Inflammatory macrophage treated with lipopolysaccharide for 1 hour (primary cell): ENCODE measurements at places on chromosomes 7 and 10.

DNA sequence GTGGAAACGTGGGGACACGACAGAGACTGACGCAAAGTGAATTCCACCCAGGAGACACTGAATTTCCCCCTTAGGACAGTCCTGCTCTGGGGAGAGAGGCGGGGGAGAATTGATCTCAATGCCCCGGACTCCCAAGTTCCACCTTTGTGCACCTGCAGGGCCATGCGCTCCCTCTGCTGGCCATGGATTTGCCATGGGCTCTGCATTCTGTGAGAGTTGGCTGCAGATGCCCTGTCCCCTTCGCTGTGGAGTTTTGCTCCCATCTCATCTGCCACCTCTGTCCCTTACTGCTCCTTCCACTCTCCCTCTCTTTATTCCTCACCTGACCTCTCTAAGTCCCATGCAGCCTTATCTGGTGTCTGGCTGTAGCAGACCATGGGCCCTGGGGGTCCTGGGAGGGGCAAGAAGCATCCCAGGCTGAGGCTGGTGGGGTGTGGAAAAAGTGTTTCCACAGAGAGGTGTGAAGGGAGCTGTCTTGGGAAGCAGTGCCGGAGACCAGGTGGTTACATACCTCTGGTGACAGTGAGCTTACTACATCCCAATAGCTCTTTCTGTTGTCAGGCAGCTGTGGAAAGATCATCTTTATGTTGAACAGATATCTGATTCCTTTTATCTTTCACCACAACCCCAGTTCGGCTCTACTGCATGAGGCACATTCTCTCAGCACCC lies 14.3 kb downstream of the GHRHR start:
- DNase-seq = no peak

GRCh38 chr7:83613232-83613631 lies 35.7 kb downstream of the SEMA3E start:
- DNase-seq = no peak

DNA sequence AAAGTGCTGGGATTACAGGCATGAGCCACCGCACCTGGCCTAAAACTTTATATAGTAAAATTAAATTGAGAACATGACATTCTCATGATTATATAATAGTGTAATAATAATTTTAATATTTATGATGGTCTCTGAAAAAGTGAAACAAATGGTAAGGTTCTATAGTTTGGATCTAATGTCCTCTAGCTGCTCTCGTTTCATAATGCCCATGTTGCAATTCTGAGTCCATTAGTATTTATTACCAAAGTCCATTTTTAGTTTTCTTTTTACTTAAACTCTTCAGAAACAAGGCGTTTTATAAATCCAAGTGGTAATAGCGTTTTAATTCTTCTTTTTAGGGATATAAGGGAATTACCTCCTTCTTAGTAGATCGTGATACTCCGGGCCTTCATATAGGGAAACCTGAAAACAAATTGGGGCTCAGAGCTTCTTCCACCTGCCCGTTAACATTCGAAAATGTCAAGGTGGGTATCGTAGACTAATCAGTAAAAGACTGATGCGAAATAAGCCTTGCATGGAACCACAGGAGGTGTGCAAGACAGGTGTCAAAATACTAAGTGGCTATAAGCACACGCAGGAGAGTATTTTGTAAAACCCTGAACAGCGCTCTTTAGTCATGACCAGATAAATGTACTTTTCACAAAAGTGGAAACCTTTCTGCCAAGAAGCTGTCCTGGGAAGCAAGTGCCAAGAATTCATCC lies 34.1 kb downstream of the ACADSB start:
- DNase-seq = no peak

- DNase-seq = no peak
These were observed 4.5 kb downstream of the STAM start for GRCh38 chr10:17648243-17649035.

DNA sequence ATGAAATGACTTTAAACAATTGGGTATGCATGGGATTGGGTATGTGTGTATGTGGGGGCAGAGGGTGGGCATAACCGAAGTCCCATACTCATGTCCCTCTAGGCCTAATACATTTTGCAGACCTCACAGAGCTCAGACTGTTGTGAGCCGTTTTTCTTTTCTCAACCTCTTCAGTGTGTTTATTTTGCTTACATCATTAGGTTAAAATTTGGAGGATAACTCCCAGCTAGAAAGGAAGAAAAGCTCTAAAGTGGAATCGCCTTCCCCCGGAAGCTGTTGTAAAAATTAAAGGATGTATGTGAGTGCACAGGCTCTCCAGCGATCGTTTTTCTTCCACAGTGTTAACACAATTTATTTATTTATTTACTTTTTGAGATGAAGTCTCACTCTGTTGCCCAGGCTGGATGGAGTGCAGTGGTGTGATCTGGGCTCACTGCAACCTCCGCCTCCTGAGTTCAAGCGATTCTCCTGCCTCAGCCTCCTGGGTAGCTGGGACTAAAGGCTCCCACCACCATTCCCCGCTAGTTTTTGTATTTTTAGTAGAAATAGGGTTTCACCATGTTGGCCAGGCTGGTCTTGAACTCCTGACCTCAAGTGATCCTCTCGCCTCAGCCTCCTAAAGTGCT lies 1.5 kb upstream of the H2AZ2 start:
- no peak for DNase-seq

DNA sequence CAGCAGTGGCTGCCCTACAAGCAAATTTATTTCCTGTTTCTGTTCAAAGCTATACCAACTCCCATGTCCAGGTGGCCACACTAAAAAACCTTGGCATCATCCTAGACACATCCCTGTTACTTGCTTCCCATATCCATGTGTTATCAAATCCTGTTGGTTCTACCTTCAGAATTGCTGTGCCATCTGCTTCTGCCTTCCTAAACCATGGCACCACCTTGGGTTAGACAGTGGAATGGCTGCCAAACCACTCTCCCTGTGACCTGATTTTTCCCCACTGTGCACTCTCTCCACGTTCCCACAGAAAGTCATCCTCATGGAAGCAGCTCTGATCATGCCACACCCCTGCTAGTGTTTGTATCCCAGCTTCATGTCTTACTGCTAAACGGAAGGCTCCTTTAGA lies 697.6 kb upstream of the GALNT17 start:
- DNase-seq = no peak

DNA sequence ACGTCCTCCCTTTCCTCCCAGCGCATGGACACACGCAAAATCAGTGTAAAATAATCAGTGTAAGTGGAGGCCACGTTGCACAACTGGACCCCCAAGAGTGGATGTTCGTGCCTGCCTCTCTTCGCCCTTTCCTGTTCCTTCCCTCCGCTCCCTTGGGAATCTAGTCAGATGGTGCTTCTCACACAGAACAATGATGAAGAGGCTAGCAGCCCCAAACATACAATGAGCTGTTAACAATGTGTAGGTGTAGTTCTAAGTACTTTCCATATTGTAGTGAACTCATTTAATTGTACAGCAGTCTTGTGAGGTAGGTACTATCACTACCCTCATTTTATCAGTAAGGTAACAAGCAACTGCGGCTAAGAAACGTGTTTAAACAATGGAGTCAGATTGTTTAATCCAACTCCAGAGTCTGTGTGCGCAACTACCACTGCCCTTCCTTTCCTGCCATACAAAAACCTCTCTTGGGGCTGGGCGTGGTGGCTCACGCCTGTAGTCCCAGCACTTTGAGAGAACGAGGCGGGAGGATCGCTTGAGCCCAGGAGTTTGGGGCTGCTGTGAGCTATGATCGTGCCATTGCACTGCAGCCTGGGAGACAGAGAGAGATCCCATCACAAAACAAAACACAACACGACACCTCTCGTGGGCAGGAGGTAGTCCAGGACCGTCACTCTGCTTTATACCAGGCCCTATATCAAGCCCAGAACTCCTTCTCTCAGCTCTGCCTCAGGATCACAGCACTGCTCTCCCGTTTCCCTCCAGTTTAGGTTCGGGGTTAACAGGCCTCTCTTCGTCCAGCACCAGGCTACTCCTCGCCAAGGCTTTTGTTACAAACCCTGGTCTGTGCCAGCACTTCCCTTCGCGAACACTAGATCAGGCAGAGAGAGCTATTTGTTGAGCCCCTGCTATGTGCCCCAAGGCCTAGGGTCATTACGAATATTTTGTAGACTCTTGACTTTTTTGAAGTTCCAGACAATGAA lies 1.1 kb downstream of the FKBP9 start:
- DNase-seq = no peak

DNA sequence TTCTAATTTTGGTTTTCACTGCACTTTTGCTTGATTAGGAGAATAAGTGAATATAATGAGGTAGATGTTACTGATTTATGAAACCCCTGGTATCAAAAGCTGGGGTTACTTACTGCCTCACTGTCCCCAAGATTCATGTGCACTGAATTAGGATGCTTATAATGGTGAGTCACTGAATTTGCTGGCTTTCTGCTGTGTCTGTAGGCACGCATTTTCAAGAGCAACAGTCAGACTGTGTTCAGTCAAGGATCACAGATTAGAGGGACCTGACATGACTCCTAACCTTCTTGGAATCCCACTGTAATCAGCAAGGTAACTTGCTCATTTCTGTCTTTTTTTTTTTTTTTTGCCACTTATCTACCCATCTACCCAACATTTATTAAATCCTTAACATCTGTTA lies 59.7 kb downstream of the GPR85 start:
- no peak for DNase-seq

- no peak for DNase-seq
These were observed 4.2 kb downstream of the CTBP2 start for GRCh38 chr10:125156196-125156595.

GRCh38 chr10:73529089-73529832 lies 33.4 kb upstream of the PPP3CB start:
- DNase-seq = peak; percentile 85

DNA sequence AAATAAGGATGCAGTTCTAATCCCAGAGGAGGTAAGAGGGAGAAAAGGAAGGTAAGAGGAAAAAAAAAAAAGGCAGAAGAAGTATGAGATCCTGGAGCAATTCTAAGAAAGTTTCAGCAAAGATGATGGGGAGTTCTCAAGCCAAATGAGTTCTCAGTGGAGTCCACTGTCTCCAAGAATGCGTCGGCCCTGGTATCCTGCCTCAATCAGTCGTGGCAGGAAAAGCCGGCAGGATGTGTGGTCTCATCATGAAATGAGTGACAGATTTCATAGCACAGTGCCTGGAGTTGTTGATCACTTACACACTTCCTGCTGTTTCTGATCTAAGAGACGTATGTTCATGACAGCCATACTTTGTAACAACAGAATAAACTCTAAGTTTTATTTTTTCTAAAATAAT lies 554.9 kb downstream of the NXPH1 start:
- no peak for DNase-seq

- DNase-seq = peak; percentile 92
These were observed 30.1 kb downstream of the DENND11 start for GRCh38 chr7:141671705-141672496.

DNA sequence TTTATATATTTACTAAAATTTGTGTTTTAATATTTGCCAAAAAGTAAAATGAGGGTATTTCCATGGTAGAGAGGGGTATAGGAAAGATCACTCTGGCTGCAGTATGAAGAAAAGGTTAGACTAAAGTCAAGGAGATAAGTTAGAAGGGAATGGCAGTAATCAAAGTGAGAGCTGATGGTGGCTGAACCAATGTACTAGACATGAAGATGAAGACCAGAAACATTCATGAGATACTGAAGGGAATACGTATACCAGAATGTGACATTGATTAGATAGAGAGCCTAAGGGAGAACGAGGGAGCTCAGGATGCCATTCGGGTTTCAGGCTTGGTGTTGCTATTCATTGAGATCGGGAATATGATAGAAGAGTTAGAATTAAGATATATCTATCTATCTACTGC lies 7.8 kb downstream of the ZNF713 start:
- DNase-seq = no peak

- DNase-seq = no peak
These were observed 77.2 kb downstream of the HIF1AN start for GRCh38 chr10:100612601-100613595.

GRCh38 chr7:5704534-5704922 lies 76.9 kb downstream of the RNF216 start:
- peak; percentile 71 for DNase-seq

GRCh38 chr10:99742254-99742653 lies 10.2 kb downstream of the CUTC start:
- no peak for DNase-seq

GRCh38 chr7:133854739-133855138 lies 272.4 kb upstream of the LRGUK start:
- peak; percentile 43 for DNase-seq

DNA sequence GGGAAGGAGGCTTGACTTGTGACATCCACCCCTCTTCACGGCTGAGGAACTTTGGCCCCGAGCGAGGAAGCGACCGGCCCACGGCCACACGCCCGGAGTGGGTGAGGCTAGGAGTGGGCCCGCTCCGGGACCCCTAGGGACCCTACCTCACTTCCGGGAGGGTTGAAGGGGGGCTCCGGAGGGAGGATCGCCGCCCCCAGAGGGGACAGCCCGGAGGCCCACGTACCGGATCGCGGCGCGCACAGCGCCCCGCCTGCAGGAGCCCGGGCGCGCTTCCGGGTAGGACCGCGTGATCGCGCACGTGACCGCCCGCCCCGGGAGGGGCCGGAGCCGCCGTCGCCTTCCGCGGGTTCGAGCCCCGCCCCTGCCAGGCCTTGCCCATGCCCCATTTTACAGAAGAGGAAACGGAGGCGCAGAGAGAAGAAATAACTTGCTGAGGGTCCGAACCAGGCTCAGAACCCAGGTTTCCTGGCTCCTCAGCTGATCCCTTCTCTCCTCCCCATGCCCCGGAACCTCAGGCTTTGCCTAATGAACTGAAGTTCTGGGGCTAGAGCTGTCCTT lies at the start of gene HPS1:
TSS of gene HPS1 (minus strand) at position 275 of the 561 bp plus-strand sequence. CDS start 3,695 bp downstream, outside the sequence.
- DNase-seq = peak; percentile 73

- no peak for DNase-seq
These were observed 21.5 kb upstream of the MYL10 start for GRCh38 chr7:101650579-101651081.

DNA sequence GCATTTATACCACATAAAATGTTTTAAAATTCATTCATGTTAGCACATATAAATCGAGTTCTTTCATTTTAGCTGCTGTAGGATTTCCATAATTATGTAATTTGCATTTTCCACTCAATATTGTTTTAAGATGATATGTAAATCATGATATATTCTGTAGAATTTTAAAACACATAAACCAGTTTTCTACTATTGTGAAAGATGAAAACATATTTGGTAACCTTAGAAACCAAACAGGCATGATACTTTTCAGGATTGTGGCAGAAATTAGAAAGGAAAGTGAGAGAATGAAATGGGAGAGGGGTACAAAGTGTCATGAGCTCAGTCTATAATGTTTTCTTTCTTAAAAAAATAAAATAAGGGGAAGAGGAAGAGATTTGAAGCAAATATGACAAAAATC lies 269.3 kb downstream of the PPP1R3A start:
- DNase-seq = no peak
